ENCODE measurements at places on chromosomes 3 and 15.

GRCh38 chr3:190826018-190826417 lies 36.5 kb downstream of the GMNC start:
- no peak for DNase-seq

DNA sequence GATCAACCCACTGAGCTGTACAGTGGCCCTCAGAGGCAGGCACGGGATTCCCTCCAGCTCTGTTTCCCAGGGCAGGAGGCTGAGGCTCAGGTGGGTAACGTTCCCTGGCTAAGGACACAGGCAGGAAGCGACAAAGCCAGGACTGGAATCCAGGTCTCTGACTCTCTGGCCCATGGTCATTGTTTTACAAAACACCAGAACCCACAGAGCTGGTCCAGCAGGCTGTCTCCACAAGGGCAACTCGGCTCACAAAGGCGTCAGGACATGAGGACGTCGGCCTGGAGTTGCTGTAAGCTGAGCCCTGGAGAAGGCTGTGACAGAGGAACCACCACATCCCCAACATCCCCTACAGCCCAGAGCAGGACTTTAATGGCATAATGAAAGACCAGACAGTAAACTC lies 30.7 kb downstream of the NUP210 start:
- no peak for DNase-seq

DNA sequence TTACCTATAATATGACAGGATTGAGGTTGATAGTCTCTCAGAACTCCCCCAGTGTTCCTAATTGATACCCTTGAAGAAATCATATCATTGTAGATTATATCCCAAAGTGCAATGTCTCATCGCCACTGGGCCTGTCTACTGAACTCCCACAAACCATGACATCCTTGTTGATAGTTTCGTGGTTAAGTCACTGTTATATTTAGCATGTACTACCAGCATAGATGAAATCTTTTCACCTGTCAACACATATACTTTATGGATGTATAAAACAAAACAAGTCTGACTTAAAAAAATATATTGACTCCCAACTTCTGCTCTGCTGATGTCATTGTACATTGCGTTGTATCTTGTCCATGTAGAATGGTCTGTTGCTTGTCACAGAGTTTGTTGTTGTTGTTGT lies 128.1 kb downstream of the IQCH start:
- peak; percentile 17 for DNase-seq

DNA sequence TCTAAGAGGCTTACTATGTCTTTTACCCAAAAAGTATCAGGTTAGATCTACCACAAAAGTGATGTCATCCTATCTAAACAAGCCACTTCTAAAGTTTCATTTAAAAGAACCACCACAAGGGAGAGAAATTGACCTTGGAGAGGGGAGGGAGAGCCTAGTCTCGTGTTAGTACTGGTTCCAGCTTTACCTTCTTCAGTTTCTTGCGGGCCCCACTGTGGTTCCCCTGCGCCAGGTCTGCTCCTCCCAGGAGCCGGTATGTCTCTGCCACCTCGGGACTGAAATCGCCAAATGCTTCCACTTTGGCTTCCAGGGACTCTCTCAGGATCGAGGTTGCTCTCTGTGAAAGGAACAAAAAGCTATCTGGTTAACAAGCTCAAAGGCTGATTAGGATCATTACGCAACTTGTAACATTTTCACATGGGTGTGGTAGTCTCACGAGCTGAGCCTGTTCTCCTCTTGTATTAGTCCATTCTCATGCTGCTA lies 51.1 kb downstream of the SYNM start:
- no peak for DNase-seq

- peak; percentile 44 for DNase-seq
Measured at GRCh38 chr3:141261472-141262307, 30.1 kb downstream of the PXYLP1 start.

GRCh38 chr15:89307046-89307587 lies 27.5 kb downstream of the POLG start:
- peak; percentile 3 for DNase-seq

GRCh38 chr15:51077221-51078153 lies 17.2 kb downstream of the TNFAIP8L3 start:
- peak; percentile 35 for DNase-seq

- DNase-seq, result peak; percentile 1
Measured at GRCh38 chr3:180700941-180701340, 21.7 kb upstream of the CCDC39 start.

GRCh38 chr15:73354241-73354640 lies 14.5 kb downstream of the HCN4 start:
- DNase-seq, result no peak

GRCh38 chr3:45546126-45546620 lies 48.4 kb upstream of the LIMD1 start:
- no peak for DNase-seq

- DNase-seq, result no peak
Measured at GRCh38 chr3:129827765-129828164, 65.7 kb downstream of the TMCC1 start.

DNA sequence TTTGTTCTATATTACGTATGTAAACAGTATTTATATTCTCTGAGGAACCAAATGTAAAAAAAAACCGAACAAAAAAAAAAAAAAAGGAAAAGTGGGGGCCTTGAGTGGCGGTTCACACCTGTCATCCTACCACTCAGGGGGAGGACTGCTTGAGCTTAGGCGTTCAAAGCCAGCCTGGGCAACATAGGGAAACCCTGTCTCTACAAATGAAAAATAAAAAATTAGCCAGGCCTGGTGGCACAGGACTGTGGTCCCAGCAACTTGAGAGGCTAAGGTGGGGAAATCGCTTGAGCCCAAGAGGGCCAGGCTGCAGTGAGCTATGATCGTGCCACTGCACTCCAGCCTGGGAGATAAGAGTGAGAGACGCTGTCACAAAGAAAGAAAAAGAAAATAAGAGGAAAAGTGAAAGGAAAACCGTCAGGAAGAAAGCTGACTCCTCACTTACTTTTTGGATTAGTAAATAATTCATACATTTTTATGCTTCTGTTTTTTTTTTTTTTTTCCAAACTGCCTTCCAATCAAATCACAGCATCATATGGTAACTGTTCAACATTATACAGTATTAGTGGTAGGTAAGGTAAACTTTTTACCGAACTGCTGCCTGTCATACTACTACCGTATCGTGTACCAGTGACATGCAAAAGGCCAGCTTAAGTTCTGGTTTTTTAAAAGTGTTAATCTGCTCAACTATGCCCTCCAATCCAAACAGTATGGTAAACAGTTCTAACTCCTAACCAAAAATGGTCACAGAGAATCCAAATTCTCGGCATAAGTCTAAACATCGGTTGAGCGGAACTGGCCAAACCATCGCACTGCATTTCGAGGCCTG lies 1.2 kb downstream of the PHC3 start:
- peak; percentile 31 for DNase-seq

GRCh38 chr3:22419261-22419660 lies 668.3 kb upstream of the ZNF385D start:
- DNase-seq, result no peak

DNA sequence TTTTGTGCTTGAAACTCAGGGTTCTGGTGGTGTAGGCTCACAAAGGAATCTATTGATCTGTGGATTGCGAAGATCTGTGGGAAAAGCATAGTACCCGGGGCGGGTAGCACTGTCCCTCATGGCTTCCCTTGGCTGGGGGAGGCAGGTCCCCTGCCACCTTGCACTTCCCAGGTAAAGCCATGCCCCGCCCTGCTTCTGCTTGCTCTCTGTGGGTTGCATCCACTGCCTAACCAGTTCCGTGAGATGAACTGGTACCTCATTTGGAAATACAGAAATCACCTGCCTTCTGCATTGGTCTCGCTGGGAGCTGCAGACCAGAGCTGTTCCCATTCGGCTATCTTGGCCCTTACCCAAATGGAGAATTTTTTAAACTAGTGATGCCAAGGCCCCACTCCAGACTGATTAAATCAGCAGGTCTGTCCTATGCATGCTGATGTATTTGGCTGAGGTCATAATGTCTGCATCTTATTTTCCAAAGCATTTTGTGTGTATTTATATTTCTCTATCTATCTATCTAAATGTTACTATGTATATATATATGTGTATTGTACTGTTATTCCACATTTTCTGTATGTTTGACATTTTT lies 65.5 kb upstream of the SLC7A14 start:
- no peak for DNase-seq

DNA sequence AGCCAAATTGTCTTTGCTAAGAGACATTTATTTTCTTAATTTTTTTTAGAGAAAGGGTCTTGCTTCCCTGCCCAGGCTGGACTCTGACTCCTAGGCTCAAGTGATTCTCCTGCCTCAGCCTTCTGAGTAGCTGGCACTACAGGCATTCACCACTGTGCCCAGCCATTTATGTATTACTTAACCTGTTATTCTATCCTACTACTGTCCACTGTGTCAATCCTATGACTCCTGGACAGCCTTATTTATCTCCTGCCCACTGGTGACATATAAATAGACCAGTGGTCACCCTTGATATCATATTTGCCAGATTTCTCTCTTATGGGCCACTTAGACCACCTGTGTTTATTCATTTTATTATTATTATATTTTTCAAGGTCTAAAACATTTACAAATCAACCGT lies 161.4 kb downstream of the ROBO1 start:
- DNase-seq, result peak; percentile 5

- DNase-seq, result peak; percentile 30
Measured at GRCh38 chr3:177642042-177642803, 444.9 kb upstream of the TBL1XR1 start.

GRCh38 chr3:171321559-171322360 lies 138.4 kb downstream of the TNIK start:
- DNase-seq, result no peak

DNA sequence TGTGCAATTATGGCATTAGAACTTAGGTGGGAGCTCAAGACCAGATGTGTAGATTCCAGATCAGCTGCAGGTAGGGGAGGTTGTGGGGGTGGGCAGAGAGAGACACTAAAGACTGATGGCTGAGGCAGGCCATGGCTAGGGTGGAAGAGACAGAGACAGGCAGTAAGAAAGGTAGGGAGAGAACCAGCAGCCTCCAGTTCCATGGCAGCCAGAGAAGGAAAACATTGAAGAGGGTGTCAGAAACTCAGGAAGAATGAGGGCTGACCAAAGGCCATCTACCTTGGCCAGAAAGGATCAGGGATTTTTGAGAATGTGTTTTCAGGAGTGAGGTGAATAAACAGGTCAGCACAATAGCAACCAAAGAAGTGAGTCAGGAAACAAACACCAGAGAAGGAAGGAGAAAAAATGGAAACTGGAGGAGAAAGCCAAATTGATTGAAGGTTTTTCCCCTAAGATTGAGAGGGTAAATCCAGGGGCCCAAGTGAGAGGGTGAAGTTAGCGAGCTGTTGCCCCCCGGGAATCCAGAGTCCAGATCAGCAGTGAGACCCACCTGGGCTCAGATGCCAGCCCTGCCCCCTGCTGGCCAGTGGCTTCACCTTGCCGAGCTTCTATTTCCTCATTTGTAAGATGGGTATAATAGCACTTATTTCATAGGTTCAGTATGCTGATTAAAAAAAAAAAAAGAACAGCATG lies 41.0 kb downstream of the ABHD2 start:
- DNase-seq, result peak; percentile 39

DNA sequence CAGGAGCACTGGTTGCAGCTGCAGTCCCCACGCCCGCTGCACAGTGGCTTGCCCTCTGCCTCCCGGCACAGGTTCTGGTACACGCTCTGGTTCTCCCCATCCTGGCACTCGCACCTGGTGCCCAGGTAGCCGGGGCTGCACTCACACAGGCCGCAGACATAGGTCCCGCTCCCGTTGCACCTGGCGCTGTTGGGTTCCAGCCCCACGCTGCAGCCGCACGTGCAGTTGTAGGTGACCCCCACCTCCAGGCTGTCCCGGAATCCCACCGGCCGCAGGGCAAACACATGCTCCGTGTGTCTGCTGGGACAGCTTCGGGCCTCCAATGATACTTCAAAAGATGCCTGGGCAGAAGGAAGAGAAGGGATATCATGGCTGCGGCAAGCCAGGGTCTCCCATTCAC lies 66.2 kb downstream of the UMPS start:
- no peak for DNase-seq

DNA sequence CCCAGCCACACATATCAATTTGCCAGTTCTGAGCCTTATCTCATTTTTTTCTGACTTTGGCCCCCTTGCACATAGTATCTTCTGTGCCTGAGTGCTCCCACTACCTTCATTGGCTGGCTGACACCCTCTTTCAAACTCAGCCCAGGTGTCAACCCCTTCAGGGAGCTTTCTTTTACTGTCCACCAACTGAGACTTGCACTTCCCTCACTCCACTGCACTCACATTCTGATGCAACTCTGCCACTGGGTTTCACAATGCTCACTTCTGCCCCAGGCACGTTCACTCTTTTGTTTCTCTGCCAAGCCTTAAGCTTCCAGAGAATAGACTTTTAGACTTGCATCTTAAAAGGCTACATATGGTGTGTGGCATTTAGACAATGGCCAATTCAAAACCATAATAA lies 101.5 kb upstream of the CBLB start:
- peak; percentile 22 for DNase-seq

DNA sequence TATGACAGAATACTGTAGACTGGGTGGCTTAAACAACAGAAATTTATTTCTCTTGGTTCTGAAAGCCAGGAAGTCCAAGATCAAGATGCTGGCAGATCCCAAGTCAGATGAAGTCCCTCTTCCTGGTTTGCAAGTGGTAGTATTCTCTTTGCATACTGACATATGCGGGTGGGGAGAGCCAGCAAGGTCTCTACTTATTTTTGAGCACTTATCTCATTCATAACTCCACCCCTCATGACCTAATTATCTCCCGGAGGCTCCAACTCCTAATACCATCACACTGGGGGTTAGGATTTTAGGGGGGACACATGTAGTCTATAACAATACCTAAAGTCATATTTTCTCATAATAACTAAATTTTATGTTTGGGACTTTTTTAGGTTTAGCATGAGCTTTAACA lies 65.3 kb downstream of the BLM start:
- peak; percentile 26 for DNase-seq

DNA sequence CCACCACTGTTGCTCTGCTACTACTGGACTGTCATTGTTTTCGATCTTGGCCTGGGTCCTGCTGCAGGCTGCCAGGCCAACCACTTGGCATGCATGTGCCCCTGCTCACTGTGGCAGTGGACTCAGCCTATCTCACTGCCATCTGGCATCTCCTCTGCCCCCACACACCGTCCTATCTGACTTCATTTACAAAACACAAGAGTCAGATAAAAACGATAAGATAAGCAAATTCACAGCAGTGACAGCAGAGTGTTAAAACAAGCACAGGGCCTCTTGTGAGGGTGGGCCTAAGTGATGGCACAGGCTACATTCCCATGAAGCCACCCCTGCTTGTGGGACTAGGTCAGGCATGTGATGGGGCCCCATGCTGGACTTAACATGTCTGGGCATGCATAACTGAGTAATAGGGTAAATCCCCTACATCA lies 68.1 kb downstream of the CRYGS start:
- no peak for DNase-seq

GRCh38 chr3:169144731-169145130 lies 518.8 kb downstream of the MECOM start:
- DNase-seq, result peak; percentile 6

DNA sequence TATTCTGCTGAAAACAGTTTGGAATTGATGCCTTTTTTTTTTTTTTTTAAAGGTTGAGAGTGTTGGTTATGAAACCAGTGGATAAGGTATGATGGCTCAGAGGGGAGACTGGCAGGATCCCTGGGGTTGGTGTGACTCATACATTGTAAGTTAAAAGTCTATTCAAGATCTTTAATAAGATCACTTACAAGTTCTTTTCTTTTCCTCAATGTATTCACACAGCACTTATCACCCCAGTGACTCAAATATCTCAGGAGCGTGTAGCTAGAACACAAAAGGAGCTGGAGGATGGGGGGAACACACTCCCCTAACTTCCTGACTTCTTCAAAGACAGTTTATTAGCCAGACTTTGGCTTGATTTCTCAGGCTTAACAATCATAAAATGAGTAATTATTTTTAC lies 285.3 kb downstream of the SV2B start:
- no peak for DNase-seq

GRCh38 chr3:172685331-172686214 lies 25.3 kb downstream of the NCEH1 start:
- no peak for DNase-seq

Data from myocyte (in vitro differentiated cells).